ENCODE measurements at places on chromosomes 5 and 9.

- no peak for DNase-seq
Observed at GRCh38 chr5:142387024-142387682, 62.3 kb upstream of the SPRY4 start.

- peak; percentile 3 for DNase-seq
Observed at GRCh38 chr5:112848116-112848811, 12.8 kb upstream of the SRP19 start.

GRCh38 chr5:170388818-170389549 is at the start of gene KCNMB1:
Gene KCNMB1 (minus strand): TSS chr5:170389367. CDS start chr5:170385447, 3,920 bp downstream.
- no peak for DNase-seq

DNA sequence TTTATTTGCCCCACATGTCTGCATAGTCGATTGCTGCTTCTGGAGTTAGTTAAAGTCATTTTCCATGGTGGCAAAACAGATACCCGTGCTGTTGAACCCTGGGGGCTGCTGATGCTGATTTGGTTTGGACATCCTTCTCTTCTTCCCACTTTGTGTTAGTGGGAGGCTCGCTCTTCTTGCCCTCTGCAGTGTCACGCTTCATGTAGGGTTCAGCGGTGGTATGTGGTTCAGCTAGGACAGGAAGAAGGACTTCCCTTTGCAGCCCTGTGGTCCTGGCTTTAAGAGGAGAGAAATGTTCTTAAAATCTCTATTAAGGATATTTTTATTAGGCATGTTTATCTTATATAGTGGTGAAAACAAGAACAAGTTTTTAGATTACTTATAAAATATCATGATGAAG is 36.2 kb downstream of the SLC36A1 start:
- DNase-seq: no peak

- no peak for DNase-seq
Observed at GRCh38 chr5:168357876-168358275, 66.4 kb downstream of the WWC1 start.

GRCh38 chr9:133635098-133635497 is 1.1 kb upstream of the DBH start:
- DNase-seq: no peak

DNA sequence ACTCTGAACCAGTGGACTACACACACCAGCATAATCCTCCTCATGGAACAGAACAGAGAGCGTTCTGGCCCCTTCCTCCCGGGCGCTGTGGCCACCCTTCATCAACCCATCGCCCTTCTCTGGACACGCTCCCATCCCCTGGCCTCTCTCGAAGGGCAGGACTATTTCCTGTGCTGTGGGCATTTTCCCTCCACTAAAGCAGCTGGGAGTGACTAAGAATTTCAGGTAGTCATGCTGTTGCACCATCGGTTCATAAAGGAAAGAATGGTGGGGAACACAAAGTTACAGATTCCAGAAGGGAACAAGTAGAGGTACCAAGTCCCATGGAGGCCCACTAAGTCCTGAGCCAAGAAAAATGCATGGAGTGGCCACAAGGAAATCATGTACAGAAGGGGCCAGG is 68.6 kb downstream of the EPB41L4B start:
- DNase-seq: no peak

- DNase-seq: no peak
Observed at GRCh38 chr9:32161720-32162119, 222.7 kb upstream of the ACO1 start.

GRCh38 chr5:159451197-159452052 is 121.1 kb upstream of the IL12B start:
- no peak for DNase-seq

DNA sequence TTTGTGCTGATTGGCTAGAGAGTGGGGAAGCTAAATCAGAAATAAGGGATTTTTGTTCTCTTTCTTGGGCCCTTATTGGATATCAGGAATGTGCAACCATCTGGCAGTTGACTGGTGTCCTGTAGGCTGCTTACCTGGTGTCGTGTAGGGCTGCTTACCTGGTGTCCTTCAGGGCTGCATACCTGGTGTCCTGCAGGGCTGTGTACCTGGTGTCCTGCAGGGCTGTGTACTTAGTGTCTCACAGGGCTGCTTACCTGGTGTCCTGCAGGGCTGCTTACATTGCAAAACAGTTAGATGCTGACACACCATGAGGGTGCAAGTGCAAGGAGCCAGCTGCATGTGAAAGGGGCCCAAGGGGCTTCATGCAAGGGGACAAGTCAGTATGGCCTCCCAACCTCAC is 249.3 kb downstream of the ICE1 start:
- no peak for DNase-seq

- no peak for DNase-seq
Observed at GRCh38 chr5:167339205-167339604, 952.2 kb upstream of the WWC1 start.

- DNase-seq: no peak
Observed at GRCh38 chr9:81394881-81395675, 294.3 kb downstream of the TLE1 start.

DNA sequence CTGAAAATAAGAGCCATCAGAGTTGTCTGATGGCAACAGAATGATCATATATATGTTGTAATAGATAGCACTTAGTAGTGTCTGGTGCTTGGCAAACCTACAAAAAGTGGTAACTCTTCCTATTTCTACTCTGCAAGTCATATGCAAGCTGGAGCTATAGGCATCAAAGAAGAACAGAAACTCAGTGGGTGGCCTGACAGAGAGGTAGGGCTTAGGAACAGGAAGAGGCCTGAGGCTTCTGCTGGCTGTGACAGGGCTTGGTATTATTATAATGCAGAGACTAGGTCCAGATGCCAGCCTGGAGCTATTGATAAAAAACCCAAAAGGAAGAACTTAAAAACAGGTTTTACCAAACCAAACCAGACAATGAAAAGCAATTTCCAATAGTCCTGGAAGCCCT is 4.4 kb upstream of the DIAPH1 start:
- DNase-seq: peak; percentile 31

DNA sequence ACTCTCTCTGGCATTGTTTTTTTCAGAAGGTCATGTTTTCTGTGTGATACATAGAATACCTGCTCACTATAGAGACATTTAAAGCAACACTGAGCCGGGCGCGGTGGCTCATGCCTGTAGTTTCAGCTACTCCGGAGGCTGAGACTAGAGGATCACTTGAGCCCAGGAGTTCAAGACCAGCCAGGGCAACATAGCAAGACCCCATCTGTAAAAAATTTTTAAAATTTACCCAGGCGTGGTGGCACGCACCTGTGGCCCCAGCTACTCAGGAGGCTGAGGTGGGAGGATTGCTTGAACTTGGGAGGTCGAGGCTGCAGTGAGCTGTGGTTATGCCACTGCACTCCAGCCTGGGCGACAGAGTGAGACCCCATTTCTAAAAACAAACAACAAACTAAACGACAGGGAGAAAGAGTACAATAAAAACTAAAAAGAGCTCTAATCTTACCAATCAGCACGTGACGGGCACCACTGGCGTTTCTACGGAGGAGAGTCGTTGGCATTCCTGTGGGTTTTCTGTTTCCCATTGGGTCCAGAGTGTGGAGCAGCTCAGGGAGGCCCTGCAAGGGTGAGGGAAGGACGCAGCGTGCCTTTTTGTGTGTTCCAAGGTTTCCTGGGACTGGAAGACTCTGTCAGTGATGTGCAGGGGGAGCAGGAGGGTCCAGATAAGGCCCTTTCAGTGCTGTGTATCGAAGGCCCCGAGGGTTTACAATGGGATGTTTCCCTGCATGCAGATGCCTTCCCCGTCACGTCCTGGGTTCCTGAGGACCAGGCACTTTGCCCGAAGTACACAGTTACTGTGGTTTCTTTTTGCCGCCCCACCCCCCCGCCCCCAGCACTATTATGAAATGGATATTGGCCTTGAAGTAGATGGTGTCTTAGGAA is 7.2 kb upstream of the RNU6ATAC start:
- DNase-seq: no peak

DNA sequence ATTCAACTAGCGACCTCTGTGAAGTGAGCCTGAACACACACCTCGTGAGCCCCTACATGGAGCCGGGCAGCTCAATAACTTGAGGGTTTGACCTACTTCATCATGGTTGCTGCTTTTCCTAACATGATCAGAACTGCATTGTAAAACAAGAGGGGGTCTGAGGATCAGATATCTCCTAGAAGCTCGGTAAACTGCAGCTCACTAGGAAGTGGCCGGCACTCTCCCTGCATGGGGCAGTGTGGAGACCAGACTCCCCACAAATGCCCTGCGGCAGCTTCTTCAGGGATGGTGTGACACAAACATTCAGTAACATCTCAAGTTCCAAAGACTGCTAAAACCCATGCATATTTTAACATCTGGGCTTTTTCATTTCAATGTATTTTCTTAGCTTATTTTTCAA is 18.5 kb downstream of the LHFPL2 start:
- DNase-seq: no peak

- DNase-seq: no peak
Observed at GRCh38 chr5:57004800-57005199, 52.9 kb upstream of the MIER3 start.

DNA sequence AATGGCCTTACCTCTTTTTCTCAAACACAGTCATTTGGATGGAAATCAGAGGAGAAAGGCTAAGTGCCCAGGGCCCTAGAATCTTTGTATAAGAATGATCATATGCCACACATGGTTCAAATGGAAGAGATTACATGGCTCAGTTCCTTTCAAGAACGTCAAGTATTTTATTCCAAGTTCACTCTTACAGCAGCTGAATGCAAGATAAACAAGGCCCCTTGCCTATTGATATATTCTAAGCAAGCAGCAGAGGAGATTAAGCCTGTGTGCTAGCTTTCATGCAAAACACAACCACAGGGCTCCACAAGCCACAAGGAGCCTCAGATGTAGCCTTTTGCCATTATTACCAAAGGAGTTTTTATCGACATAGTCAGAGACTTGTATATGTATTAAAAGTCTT is 55.3 kb upstream of the SLCO6A1 start:
- DNase-seq: no peak

DNA sequence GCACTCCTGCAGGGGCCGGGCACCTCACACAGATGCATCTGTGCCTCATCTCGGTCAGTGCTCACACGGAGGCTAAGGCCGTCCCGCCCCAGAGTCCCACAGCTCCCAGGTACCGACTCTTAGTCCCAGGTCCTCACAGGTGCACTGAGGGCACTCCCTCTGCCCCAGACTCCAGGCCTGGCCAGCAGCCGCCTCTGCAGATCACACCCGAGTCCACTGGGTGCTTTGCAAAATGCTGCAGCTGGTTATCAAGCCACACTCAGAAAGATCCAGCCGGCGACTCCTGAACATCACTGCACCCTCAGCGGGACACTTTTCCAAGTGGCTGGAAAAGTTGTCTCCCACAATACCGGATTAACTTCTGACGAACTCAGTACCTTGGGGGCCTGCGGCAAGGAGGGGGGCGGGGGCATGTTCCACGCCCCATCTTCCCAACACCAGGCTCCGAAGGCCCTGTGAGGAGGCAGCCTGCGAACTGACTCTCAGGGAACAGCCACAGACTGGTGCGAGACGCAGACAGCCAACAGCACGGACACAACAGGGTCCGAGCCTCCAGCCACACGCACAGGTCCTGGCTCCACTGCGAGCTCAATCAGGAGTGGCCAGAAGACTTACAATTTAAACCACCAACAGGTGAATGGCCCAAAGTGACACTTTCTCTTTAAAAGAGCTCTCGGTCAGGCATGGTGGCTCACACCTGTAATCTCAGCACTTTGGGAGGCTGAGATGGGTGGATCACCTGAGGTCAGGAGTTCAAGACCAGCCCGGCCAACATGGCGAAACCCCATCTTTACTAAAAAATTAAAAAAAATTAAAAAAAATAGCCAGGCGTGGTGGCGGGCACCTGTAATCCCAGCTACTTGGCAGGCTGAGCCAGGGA is 4.0 kb downstream of the BRD3 start:
- DNase-seq: no peak

DNA sequence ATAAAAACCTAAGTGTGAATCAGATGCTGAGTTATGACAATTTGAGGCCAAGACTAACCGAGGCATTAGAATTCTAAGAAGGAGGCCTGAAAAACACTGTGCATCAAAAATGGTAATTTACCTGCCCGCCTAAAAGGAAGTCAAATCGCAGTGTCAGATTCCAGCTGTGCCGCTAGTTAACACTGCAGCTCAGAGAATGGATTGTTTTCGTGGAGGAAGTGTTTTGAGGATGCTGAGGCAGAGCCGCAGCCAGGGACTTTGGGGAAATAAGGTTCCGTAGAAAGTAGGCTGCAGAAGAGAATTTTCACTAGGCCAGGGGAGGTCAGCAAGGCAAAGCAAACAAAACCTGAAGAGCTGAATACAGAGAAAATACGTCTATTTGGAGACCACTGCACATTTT is 226.4 kb upstream of the ISL1 start:
- DNase-seq: no peak

DNA sequence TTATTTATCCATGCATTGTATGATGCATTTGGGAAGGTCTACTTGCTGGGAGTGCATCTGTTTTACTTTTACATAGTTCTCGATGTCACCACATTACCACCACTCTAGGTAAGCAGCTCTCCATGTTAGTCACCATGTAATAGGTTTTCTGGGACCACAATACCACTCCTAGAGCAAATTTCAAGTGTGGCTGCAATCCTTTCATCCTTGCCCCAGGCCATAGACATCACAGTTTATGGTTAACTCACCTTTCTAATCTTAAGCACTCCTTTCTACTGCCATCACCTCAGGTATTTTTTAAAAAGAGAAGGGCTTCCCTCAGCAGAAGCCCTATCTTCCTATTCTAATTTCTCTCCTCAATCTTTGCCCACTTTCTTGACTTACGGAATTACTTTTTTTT is 354.1 kb downstream of the PLK2 start:
- DNase-seq: no peak

- DNase-seq: no peak
Observed at GRCh38 chr5:87403409-87403808, 9.3 kb downstream of the CCNH start.

DNA sequence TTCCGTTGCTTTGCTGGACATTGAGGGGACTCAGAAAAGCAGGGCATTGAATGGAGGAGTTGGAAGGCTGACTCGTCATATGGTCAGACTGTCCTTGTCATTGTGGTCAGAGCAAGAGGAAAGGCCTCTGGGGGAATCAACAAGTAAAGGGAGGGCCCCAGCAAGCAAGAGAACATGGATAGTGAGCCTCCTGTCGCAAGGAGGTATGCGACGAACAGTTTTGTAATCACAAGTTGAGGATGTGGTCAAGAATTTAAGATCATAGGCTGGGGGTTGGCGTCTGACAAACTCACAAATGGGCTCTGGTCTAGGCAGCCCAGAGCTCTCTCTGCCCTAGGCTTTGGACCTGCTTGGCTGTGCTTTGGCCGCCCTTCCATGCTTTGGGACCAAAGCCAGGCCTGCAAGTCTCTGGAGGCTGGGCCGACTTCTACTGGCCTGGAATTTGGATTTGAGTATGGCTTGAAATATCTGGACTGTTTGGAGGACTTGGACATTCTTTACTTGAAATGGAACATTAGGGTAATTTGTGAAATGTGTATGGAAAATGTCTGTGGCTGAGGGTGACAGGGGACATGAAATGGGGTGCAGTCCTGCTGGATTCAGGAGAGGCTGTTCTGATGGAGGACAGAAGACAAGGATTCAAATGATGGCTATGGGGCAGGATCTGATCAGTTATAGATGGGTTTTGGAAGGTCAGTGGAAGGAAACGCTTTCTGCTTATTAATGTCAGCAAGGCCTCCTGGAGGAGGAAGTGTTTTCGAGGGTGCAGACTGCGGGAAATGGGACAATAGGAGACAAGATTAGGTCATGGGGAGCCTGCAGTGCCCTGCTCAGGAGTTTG is 19.2 kb upstream of the NDST1 start:
- DNase-seq: peak; percentile 35

GRCh38 chr5:66561256-66561990 is 34.8 kb upstream of the MAST4 start:
- DNase-seq: no peak

GRCh38 chr9:29714860-29715259 is 2141.6 kb upstream of the C9orf72 start:
- DNase-seq: no peak

All from CD4-positive, alpha-beta T cell treated with Interferon gamma for 1 hour (primary cell).